A673 (cell line): ENCODE measurements at places on chromosomes 13 and 19. TPM values are rescaled to one million over a fixed set of nuclear protein-coding genes. Genes with fewer than 3 reads are reported as not detected.

The PIAS4 gene
- total RNA-seq, result 48.1 and 59.1 TPM in 2 replicates

The ZNF878 gene
- total RNA-seq, result 1.3 and 1.5 TPM in 2 replicates

The S1PR2 gene
- 8.4 and 10.0 TPM in 2 replicates for total RNA-seq

- H3K4me1 ChIP-seq, result peaks cover 12% of the 10 kb centered on the region
- no peak overlapping the region for H3K27ac ChIP-seq
- H3K4me3 ChIP-seq, result no peak overlapping the region
- no peaks in the 10 kb centered on the region for H3K36me3 ChIP-seq
- H3K27me3 ChIP-seq, result no peaks in the 10 kb centered on the region
Observed at GRCh38 chr19:17755977-17756670, 4.8 kb downstream of the FCHO1 start.

The TEAD2 gene
- 121 and 125 TPM in 2 replicates for total RNA-seq

GRCh38 chr19:42442833-42443232 lies at the start of gene CXCL17:
Gene CXCL17, minus strand, starts transcription at chr19:42442946. Its CDS starts 114 bp downstream, at chr19:42442832.
- no peaks in the 10 kb centered on the region for H3K36me3 ChIP-seq
- no peaks in the 10 kb centered on the region for H3K27me3 ChIP-seq
- H3K4me1 ChIP-seq, result no peaks in the 10 kb centered on the region
- DNase-seq, result no peak
- no peak within 1 kb of the TSS for H3K4me3 ChIP-seq

The EBI3 gene
- 1.5 and 2.0 TPM in 2 replicates for total RNA-seq

GRCh38 chr13:43273362-43273761 lies 250.0 kb downstream of the DNAJC15 start:
- DNase-seq, result no peak
- H3K27ac ChIP-seq, result no peak overlapping the region
- H3K27me3 ChIP-seq, result no peaks in the 10 kb centered on the region
- no peak overlapping the region for H3K4me3 ChIP-seq
- H3K36me3 ChIP-seq, result no peaks in the 10 kb centered on the region

The MAP1S gene
- 79.1 and 87.3 TPM in 2 replicates for total RNA-seq

DNA sequence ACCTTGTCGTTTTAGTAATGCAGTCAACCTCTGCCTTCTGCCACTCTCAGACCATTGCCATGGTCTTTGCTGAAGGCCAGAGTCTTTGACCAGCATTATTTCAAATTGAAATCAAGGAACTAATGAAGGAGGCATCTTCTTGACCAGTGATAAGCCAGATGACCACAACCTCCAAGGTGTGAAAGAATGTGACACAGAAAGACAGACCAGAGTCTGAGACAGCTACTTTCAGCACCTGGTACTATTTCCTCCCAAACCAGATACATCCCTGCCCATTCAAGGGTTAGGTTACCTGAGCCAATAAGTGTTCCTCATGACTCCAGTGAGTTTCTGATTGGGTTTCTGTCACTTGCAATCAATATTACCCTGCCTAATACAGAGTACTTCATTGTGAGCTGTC lies 20.3 kb upstream of the RNASEH2B start:
- DNase-seq, result no peak
- H3K4me1 ChIP-seq, result no peaks in the 10 kb centered on the region
- no peak overlapping the region for H3K27ac ChIP-seq
- no peak overlapping the region for H3K4me3 ChIP-seq
- no peaks in the 10 kb centered on the region for H3K36me3 ChIP-seq
- no peaks in the 10 kb centered on the region for H3K27me3 ChIP-seq

The GZMM gene
- 1.0 and 2.5 TPM in 2 replicates for total RNA-seq

- no peaks in the 10 kb centered on the region for H3K36me3 ChIP-seq
- no peak overlapping the region for H3K4me3 ChIP-seq
- no peaks in the 10 kb centered on the region for H3K27me3 ChIP-seq
- no peak for DNase-seq
- no peak overlapping the region for H3K27ac ChIP-seq
- peaks cover 21% of the 10 kb centered on the region for H3K4me1 ChIP-seq
Observed at GRCh38 chr13:73069206-73069805, 10.5 kb downstream of the KLF5 start.

DNA sequence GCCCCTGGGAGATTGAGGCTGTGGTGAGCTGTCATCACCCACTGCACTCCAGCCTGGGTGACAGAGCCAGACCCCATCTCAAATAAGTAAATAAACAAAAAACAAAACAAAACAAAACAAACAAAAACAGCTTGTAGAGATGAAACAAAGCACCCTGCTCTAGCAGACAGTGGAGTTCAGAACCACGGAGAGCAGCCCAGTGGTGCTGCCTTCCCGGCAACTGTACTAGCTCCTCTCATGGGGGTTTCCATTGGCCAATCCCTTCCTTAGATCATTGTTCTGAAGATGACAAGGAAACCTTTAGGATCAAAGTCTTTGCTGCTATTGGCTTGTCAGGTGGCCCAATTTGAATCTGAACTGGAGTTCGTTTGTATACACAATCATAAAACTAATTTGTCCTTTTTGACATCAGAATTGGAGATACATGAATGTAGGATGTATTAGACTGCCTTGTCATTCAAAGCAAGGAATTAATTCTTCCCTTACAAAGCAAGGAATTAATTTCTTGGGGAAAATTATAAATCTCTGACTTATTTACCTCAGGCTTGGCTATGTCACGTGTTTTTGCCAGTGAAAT lies 19.7 kb upstream of the SYCN start:
- no peaks in the 10 kb centered on the region for H3K4me1 ChIP-seq
- H3K36me3 ChIP-seq, result no peaks in the 10 kb centered on the region
- DNase-seq, result peak; percentile 33

DNA sequence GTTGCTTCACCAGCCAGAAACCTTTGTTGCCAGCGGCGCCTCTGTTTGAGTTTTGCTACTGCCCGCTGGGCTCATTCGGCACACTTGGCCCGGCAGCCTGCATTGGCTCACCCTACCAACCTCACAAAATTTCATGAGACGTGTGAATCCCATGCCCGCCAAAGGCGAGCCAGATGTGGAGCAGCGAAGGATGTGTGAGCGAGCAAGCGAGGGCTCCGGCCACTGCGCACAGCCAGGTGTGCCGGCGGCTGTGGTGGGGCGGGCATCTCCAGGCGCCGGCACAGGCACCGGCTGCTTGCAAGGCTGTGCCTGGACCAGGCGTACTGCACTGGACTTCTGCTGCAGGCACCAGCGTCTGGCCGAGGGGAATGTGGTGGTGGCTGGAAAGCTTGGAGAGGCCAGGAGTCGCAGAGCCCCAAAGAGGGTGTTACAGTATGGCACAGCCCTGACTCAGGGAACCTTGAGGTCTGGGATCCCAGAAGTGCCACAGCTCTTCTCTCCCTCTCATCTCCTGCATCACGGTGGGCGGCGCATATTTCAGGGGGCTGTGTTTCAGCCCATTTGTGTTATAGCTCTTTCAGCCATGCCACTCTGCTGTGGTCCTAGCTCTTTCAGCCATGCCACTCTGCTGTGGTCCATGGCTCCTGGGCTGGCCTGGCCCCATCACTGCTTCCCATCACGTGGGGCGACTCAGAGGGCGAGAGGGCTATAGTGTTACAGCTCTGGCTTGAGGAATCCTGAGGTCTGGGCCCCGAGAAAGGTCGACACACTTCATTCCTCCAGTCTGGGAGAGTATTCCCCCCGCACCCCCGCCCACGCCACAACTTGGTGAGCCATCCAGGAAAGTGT lies 592.0 kb upstream of the SLITRK5 start:
- H3K4me1 ChIP-seq, result no peaks in the 10 kb centered on the region
- no peaks in the 10 kb centered on the region for H3K36me3 ChIP-seq
- no peak overlapping the region for H3K27ac ChIP-seq
- DNase-seq, result no peak
